OCI-M1 (cell line): ENCODE measurements at places on chromosomes 13 and 19.
A peak's percentile ranks its signal among the peaks of the same experiment; 100 is the strongest.

DNA sequence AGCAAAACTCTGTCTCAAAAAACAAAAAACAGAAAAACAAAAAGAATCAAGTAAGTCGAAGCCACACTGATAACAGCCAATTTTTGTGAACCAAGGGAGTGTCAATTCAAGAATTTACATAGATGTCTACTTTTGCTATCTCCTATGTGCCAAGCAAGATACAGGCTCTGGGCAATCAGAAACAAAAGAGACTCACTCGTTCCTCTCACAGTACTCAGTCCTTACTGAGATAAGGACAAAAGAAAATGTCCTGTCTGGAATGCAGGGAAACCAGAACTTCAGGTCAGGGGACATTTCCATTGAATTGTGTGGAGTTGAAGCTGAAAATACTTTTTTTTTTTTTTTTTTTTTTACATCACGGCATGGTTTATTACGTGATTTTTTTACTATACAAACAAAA lies 53.0 kb downstream of the NLRP12 start:
- no peak for DNase-seq

- DNase-seq: no peak
Observed at GRCh38 chr13:87779426-87779825, 108.3 kb downstream of the SLITRK5 start.

DNA sequence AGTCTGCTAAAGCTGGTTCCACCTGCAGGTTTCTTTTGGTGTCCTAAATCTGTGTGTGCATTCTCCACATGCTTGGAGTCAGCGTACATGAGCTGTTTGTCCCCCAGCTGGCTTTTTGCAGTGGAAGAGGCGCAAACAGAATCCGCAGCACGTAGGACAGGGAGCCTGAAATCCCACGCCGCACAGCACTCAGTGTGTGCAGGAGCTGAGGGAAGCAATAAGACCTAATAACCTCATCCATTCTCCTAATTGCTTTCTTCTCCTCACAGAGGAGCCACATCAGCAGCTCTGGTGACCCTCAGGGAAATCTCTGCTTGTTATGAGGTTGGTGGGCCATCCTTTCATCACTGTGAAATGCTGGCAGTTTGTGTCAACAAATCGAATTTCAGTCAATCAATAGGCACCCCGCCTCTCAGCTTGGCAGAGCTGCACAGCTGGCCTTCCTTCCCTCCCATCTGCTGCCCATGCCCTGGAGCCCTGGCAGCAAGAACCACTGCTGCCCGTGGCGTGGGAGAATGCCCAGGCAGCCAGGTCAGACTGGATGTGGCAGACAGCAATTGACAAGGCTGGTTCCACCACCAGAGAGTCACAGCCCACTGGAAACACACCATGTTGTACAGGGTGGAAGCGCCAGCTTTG lies 136.7 kb downstream of the ZDHHC20 start:
- DNase-seq: no peak

GRCh38 chr13:30623392-30623791 lies 5.7 kb downstream of the USPL1 start:
- no peak for DNase-seq

DNA sequence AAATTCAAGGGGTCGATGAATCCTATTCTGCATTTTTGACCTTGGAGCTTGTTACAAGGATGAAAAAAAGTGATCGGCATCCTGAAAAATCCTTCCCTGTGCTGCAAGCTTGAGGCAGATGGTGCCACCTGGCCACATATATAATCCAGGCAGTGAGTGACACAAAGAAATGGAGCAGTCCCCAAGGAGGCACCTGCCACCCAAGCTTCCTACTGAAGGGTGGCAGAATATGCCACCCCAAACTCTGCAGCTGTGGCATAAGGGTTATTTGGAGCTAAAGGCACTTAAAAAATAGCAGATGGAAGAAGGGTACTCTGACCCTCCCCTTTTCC lies 15.4 kb downstream of the TMEM272 start:
- DNase-seq: no peak

GRCh38 chr19:11044431-11044830 lies 44.8 kb upstream of the LDLR start:
- DNase-seq: no peak

DNA sequence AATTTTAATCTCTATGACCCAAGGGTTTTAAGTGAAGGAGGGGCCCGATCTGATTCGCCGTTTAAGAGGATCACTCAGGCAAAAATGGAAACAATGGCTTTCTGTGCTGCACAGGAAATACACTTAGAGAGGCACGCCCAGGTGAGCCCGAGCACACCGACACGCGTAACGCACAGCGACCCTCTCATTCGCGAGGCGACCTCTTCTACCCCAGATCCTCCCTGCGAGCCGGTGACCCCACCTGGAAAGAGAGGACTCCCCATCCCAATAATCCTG lies 216 bp downstream of the SH2D3A start:
- DNase-seq: no peak

- no peak for DNase-seq
Observed at GRCh38 chr13:95684418-95684817, 7.5 kb downstream of the DNAJC3 start.

DNA sequence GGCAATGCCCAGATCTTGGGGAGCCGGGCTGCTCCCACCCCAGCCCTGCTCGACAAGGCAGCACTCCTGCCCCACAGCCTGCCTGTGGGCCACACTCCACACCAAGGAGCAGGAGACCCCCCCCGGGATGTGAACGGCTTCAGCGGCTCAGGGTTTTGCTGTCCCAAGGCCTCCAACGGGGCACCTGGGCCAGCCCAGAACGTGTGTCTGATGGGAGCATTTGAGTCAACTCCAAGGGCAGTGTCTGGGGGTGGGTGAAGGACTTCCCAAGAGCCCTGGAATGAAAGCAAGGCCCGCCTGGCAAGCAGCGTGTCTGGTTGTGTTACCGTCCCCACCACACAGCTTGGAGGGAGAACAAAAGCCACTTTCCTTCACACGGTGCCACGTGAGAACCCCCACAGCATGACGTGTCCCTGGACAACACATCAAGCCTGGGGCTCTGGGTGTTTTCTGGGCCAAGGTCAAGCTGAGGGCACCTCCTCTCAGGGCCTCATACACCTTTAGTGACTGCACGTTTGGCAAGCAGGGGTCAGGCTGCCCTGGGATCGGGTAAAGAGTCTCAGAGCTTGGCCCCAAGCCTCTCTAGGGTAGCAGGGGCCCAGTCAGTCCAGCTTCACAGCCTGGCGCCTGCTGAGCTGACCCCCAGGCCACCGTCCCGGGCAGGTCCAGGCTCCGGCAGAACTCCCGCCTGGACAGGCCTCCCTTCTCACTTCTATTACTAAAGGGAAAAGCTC lies 6.0 kb downstream of the C13orf46 start:
- no peak for DNase-seq

DNA sequence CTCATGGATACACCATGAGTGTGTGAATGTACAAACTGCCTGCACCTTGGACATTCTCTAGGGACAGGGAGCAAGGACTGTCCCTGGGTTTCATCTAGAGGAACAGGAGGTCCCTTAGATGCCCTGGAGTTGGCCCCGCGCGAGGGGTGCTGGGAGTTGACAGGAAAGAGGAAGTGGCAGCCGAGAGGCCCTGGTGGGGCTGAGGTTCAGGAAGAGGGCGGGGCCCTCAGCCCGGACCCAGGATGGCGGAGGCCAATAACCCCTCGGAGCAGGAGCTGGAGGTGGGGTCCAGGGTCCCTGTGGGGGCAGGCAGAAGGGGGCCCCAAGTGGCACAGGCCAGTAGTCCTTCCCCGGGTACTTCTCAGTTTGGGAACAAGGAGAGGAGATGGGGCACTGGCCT lies 6.9 kb downstream of the PKN1 start:
- peak; percentile 100 for DNase-seq

GRCh38 chr13:55761986-55762385 lies 1378.7 kb upstream of the PRR20A start:
- DNase-seq: peak; percentile 79

- no peak for DNase-seq
Observed at GRCh38 chr13:91174886-91175501, 172.5 kb upstream of the MIR17HG start.

DNA sequence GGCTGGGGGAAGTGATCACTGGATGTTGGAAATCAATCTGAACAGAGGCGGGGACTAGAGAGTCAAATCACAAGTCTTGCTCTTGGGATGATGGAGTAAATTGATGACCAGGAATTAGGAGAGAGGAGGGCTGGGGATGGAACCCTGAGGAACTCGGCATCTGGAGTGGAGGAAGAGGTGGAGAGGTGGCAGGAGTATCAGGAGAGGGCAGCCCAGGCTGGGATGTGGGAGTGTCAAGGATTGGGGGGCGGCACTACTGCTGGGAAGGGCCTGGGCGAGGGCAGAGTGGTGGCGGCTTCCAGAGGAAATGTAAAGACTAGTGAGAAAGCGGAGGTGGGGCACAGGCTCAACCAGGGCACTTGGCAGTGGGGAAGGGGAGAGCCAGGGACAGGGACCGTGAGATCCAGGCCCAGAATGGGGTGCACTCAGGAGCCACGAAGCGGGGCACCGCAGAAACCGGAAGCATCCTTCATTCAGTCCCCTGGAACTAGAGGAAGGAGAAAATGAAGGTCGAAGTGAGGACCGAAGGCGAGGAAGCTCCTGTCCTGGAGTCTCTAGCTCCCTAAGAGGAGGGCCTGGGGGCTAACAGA lies 81.2 kb upstream of the GPR183 start:
- no peak for DNase-seq

DNA sequence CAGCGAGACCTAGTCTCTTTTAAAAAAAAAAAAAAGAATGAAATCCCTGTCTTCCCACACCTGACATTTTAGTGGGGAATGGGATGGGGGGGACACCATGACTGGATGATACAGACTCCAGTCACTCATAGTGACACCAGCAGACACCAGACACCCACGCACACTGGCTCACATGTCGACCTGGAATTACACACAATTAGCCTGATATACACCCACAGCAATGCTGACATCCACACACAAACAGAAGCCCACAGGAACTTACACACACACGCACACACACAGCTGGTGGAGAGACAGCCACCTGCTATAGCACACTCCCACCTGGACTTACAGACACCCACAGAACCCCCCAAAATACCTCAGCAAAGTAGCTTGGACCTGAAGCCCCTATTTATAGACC lies 8.3 kb upstream of the NANOS3 start:
- DNase-seq: no peak

DNA sequence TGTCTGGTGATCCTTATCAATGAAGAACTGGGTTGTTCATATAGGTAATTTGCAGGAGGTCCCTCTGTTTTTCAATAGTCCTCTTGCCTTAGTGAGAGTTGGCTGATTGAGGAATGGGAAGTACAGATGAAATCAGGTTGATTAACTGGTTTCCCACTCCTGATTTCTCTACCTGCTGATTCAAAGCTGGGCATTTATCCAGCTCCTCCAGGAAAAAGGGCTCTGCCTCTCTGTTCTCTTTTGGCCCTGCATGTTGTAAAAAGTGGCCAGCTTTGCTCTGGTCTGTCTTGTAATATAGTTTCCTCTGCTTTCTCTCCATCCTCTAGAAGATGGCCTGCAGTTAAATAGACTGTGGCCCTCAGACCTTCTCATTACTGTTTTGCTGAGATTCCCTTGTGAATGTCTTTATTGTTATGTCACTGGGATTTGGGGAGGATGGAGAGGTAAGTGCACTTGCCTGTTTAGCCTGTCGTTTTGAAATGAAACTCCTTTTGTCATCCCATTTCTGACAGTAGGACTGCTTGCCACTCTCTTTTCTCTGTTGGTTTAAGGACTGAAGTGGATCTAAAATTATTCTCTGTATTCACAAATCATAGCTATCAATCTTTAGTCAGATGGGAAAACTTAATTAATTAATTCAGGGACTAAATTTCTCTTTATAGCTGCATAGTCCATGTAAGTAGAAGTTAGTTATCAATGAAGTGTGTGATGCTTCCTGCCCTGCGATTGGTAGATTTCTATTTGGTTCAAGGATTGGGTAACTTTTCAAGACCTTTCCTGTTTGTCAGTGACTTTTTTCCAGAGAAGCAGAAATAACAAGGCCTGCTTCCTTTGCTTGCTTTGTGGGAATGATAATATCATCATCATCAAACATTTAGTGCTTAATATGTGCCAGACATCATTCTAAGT lies 28.5 kb downstream of the GARRE1 start:
- DNase-seq: no peak

DNA sequence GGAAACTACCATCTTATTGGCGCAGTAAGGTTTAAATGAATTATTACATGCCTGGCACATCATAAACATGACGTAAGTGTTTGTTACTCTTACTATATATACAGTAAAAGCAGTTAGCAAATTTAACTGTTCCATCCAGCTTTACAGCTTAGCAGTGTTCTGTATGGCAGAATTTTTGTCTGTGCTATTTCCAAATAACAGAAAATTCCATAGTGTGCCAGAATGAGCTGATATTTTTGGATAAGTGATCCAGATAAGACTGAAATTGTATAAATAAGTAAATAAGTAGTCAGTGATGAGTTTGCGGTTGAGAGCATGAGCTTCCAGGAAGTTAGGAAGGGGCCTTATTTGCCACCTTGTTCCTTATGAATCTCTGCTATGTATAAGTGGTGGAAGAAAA lies 236.5 kb upstream of the SLC10A2 start:
- DNase-seq: no peak

DNA sequence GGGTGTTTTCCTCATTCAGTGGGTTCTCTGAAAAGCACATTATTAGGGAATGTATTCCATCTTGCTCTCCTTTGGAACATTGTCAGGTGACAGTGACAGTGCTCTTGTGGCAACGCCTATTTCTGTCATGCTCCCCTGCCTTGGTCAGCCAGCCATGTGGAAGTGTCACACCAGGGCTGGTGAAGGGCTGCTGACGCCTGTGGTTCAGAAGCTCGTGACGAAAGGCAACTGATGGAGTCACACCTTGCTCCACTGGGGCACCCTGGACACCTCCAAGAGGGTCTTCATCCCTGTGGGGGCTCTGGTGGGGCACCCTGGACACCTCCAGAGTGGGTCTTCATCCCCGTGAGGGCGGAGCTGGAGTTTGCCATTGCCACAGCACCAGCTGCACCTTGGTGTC lies 68.9 kb upstream of the GPR183 start:
- DNase-seq: no peak

DNA sequence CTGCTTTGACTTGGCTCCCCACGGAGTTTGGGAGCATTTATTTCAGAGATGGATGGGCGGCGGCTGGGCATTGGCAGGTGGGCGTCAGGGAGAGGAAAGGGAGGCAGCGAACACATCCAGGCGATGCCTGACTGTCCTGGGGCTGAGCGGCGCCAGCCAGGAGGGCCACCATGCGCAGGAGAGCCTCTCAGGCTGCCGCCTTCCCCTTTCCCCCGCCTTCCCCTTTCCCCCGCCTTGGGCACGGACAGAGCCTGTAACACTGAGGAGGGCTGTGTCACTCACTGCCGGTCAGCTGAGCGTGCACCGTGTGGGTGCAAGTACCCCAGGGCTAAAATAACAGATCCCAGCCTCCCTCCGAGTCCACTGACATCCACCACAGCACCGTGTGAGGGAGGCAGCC lies 11.4 kb downstream of the MCF2L start:
- DNase-seq: no peak

GRCh38 chr13:114024603-114025404 lies 50.9 kb upstream of the C13orf46 start:
- no peak for DNase-seq
